ENCODE measurements at places on chromosomes 13 and 19. TPM values are rescaled to one million over a fixed set of nuclear protein-coding genes. Genes with fewer than 3 reads are reported as not detected.

The SLITRK5 gene
- polyA plus RNA-seq, result 0.26 TPM

The MRPS12 gene
- 198 TPM for polyA plus RNA-seq

The ZNF99 gene
- not detected for polyA plus RNA-seq

The CPAMD8 gene
- not detected for polyA plus RNA-seq

The NCCRP1 gene
- 0.71 TPM for polyA plus RNA-seq

The SLC8A2 gene
- 0.17 TPM for polyA plus RNA-seq

GRCh38 chr13:93740334-93740733, 513.7 kb downstream of the GPC6 start:
- no peak for DNase-seq

- DNase-seq, result peak; percentile 95
Observed at GRCh38 chr19:55173714-55174409, 6.2 kb downstream of the SYT5 start.

DNA sequence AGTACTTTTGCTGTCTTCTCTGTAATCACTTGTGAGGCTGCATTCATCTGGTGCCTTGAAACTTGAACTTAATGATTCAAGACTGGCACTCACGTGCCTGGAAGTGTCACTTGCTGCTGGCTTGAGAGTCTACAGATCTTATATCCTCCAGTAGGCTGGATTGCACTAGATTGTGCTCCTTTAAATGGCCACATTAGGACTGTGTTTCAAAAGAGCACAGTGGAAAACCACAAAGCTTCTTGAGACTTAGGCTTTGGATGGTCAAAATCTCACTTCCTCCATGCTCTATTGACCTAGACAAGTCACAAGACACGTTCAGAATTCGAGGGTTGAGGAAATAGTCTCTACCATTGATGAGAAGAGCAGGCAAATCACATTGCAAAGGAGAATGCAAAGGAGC, 1278.8 kb upstream of the MIR17HG start:
- DNase-seq, result no peak

GRCh38 chr13:47890146-47890814, 110.8 kb downstream of the SUCLA2 start:
- DNase-seq, result no peak

GRCh38 chr19:35696835-35697234, 7.5 kb upstream of the ZBTB32 start:
- DNase-seq, result no peak

DNA sequence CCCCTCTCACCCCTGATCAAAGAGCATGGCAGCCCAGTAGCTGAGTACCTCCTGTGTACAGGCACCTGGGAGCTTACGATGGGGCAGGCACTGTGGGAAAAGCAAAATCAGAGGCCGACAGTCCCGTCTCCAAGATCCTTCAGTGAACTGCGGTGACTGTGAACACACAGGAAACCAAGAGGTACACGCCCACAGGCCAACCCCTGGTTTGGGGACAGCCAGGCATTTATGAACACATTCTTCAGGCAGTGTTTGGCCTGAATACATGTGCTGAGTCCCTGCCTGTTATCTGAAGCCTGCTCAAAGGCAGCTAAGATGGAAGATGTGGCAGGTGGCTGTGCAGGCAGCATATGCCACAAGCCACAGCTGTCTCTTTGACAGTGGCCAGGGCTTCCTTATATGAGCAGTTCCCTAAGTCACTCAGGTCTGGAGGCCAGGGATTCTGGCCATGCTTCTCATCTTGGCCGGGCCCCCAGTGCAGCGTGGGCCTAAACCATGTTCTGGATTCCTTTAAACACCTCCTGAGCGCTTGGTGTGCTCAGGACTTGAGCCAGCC, 123.6 kb downstream of the UQCRFS1 start:
- no peak for DNase-seq

GRCh38 chr19:1389033-1389940, 5.6 kb downstream of the NDUFS7 start:
- DNase-seq, result no peak

GRCh38 chr19:33864311-33864850, 67.7 kb downstream of the KCTD15 start:
- no peak for DNase-seq

GRCh38 chr13:46121597-46122163, 16.8 kb upstream of the CPB2 start:
- DNase-seq, result no peak

DNA sequence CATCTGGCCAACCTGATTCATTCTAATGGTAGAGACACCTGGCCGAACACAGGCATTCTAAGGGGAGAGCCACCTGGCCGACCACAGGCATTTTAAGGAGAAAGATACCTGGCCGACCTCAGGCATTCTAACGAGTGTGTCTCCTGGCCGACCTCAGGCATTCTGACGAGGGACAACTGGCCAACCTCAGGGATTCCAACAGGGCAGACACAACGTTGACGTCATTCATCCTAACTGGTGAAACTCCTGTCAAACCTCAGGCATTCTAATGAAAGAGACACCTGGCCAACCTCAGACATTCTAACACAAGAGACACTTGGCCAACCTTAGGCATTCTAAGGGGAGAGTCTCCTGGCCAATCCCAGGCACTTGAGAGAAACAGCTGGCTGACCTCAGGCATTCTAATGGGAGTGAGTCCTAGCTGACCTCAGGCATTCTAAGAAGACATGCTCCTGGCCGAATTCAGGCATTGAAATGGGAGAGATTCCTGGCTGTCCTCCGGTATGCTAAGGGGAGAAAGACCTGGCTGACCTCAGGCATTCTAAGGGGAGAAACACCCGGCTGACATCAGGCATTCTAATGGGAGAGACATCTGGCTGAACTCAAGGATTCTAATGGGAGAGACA, 1352.5 kb downstream of the UQCRFS1 start:
- DNase-seq, result no peak

GRCh38 chr13:81917810-81918209, 1576.9 kb upstream of the SPRY2 start:
- DNase-seq, result no peak

- no peak for DNase-seq
Observed at GRCh38 chr19:2371656-2372055, 11.6 kb downstream of the TMPRSS9 start.

GRCh38 chr13:80458543-80458942, 117.6 kb upstream of the SPRY2 start:
- DNase-seq, result no peak

DNA sequence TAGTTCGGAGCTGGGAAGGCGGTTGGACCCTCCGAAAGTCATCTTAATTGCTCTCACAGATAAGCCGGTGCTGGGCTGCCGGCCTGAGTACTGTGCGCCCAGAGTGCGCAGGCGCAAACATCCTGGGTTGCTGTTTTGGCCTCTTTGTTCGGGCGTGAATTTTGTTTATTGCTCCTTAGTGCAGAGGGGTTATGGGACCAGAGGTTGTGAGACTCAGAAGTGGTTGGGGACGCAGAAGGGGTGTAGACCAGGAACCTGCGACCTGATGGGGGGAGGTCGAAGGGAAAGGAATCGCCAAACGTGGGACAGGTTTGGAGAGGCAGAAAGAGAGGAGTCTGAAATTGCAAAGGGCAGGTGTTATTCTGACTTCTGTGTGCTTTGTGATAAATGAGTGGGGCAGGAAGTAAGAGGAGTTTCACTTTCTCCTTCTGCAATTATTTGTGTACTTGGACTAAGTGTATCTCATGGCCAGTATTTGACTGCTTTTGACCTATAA, 607 bp upstream of the ZNF566 start:
- peak; percentile 98 for DNase-seq

GRCh38 chr19:10945264-10945663, 15.6 kb upstream of the SMARCA4 start:
- no peak for DNase-seq

- DNase-seq, result no peak
Observed at GRCh38 chr19:44841231-44841630, 4.9 kb upstream of the NECTIN2 start.
